HCEC 1CT (cell line): ENCODE measurements at places on chromosomes 2 and 18.

DNA sequence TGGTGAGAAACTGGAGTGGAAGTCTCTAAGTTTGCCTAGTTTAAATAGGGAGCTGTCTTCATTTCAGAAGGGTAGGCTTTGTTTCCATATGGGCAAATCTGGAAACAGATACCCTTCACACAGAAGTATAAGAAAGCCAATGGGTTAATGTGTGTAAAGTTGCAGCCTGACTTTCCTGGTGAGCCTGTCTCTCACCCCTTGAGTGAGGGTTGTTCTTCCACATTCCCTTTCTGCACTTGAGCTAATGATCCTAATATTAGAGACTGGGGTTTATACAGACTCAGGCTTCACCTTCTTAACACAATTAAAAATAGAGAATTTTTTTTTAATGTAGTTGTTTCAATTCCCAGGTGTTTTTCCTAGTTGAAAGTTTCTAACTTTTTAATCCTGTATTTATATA lies 108.6 kb upstream of the EML6 start:
- no peak for DNase-seq

DNA sequence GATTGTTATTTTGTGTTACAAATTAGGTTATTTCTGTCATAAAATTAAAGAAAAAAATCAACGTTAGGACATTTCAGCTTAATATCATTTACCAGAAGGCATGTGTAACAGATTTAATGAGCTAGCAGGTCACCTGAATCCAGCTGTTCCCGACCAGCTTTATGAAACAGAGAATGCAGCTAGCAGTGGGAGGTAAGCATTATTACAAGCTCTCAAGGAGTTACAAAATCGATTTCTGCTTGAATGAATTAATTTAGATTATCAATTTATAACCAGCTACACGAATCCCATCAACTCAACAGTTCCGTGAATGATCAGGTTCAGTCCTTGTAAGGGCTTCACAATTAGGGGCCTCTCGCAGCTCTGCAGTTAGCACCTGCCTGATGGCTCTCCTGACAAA lies 211.9 kb downstream of the PTGR3 start:
- DNase-seq = no peak

GRCh38 chr18:9020221-9020620 lies 82.3 kb upstream of the NDUFV2 start:
- DNase-seq = no peak

- DNase-seq = no peak
Observed at GRCh38 chr2:57693965-57694364, 352.6 kb upstream of the VRK2 start.

DNA sequence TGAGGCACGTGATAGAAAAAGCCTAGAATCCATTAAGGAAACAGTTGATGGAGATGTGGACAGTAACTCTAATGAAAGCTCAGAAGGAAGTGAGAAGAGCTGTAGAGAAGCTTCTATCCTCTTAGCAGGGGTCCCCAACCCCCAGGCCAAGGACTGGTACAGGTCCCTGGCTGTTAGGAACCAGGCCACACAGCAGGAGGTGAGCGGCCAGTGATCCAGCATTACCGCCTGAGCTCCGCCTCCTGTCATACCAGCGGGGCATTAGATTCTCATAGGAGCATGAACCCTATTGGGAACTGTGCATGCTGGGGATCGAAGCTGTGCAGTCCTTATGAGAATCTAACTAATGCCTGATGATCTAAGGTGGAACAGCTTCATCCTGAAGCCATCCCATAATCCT lies 8.7 kb upstream of the IMP4 start:
- no peak for DNase-seq

GRCh38 chr2:86028766-86029381 lies 76.8 kb downstream of the POLR1A start:
- DNase-seq = no peak

DNA sequence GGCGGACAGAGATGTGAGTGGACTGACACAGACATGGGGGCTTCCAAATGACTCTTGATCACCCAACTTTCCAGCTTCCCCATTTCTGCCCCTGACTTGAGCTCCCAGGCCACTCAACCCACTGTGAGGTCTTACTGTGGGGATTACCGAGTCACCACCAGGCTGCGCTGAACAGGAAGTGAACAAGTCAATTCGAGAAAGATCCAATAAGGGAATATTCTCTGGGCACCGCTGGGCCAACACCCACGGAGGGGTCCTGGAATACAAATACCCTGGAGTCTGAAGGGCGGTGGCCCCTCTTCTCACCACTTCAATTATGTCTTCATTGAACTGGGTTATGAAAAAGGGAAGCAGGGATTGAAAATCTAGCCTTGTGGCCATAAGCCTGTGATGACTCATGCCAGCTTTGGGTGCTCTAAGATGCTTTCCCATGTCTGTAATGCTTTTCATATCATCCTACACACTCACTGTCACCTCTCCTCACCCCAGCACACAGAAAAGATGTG lies 37.7 kb downstream of the BCL11A start:
- DNase-seq = no peak

DNA sequence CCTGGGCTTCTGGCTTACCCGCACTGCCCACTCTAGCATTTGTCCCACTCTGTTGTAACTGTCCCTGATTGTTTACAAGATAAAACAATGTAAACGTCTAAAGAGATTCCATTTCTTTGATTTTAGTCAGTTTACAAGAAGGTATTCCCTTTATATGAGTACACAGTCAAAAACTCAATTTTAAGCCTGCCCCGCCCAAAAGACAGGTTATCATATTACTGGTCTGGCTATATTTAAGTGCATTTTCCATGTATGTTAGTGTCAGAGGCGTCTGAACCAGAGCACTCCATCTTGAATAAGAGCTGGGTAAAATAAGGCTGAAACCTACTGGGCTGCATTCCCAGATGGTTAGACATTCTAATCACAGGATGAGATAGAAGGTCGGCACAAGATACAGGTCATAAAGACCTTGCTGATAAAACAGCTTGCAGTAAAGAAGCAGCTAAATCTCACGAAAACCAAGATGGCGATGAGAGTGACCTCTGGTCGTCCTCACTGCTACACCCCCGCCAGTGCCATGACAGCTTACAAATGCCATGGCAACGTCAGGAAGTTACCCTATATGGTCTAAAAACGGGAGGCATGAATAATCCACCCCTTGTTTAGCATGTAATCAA lies 15.0 kb downstream of the GPR45 start:
- DNase-seq = no peak

DNA sequence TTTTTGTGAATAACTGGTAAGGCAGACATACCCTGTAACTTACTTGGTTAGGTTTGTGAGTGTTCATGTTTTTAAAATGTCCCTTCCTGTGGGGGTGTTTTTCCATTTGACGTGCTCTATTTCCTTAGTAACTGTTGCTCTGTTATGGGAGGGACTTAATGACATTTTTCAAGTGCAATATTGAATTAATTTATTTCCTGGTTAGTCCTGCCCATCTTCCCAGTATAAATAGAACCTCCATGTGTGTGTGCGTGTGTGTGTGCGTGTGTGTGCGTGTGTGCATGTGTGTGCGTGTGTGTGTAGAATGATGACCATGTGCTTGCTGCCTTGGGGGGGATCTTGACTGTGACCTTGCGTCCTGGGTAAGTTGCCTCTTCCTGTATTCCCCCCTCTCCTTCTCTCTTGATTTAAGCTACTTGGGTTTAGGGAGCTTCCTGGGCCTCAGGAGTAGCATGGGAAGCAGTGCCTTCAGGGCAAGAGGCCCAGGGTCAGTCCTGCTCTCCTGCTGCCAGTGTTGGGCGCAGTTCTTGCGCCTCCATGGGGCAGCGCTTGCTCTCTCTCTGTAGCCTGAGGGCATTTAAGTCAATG lies 163.9 kb downstream of the LDLRAD4 start:
- no peak for DNase-seq

DNA sequence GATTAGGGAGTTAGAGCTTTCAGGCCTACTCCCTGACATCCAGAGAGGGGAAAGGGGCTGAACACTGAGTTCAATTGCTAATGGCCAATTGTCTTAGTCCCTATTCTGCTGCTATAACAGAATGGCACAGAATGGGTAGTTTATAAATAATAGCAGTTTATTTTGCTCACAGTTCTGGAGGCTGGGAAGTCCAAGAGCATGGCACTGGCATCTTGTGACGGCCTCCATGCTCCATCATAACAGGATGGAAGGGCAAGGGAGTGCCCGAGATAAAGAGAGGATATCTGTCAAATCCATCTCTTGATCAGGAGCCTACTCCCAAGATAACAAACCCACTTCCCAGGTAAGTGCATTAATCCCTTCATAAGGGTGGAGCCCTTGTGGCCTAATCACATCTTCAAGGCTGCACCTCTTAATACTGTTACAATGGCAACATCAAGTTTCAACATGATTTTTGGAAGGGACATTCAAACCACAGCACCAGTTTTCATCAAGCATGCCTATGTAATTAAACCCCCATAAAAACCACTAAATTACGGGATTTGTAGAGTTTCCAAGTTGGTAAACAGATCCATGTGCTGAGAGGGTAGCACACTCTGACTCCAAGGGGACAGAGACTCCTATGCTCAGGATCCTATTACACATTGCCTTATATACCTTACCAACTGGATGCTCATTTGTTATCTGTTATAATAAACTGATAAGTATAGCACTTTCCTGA lies 44.6 kb downstream of the BAZ2B start:
- no peak for DNase-seq

DNA sequence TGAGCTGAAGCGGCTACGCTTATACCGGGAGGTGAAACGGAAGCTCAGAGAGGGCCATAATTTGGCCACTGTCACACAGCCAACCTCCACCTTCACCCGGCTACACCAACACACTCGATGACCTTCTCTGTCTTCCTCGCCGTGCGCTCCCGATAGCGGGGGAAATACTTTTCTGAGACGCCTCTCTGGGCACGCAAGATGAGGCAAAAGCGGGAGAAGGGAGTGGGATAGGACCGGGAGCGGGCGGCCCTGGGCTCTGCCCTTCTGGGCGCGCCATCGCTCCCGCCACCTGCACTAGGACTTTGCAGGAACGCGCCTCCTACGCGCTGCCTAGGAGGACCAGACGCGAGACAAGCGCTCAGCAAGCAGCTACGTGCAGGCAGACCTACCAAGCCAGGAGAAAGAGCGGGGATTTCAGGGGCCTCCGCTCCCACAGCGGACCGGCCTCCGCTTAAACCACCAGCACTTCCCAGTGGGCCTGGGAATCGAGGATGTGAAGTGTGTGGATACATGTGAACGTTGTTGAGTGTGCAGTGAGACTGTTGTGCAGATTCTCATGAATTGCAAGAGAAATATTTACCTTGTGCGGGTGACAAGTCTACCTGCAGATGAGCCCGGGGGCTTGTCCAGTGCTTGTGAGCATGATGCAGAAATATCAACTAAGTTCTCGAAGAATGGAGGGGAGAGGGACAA lies 11.4 kb downstream of the SIX3 start:
- DNase-seq = no peak

DNA sequence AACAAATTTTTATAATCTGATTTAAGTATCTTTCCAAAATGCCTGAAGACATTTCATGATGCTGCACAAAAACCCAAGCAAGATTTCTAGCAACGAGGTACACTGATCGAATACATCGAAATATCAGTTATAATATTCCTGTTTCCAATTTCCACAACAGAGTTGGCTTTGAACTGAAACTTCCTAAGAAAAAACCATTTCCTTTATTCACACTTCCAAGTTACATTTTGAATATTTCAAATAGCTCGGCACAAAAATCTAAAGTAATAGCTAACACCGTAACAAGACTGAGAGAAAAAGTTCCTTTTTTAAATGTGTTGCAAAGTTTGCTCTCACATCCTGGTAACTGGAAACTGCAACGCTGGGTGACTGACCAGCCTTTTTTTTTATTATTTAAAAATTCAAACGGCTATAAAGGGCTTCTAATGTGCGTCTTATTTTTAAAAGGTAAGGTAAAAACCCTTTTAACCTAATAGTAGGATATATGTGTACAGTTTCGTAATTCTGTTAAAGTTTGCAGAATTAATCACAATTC lies 1.7 kb downstream of the HNRNPLL start:
- DNase-seq = peak; percentile 24

DNA sequence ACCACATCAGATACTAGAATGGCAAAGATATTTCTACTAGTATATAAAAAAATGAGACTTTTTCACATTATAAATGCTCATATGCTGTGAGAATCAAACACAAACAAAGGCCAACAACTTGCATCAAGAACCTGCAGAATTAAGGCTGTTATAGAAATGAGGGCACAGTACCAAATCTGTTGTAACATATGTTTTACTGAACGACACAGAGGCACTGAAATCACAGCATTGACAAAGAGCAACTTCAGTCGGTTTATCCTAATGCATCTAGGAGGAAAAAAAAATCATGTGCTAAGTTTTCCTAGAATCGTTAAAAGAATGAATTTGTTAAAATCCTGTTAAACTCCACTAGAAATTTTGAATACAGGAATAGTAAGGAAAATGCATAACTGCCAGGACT lies 617.4 kb upstream of the NETO1 start:
- no peak for DNase-seq

DNA sequence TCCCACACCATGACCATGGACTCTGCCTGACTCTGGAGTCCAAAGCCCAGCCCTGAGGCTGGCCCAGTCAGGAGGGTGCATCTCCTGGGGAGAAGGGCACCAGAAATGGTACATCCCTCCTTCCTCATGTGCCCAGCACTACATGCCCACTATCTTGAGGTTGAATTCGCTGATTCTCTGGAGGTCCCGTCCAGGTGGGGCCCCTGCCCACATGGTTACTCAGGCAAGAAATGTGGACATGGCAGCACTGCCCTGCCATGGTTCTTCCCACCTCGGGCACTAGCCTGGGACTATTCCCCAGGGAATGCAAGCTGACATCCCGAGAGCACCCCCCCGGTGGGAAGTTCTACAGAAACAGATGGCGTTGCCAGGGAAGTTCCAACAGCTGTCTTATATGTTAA lies 15.3 kb upstream of the HES6 start:
- DNase-seq = no peak

GRCh38 chr2:144190908-144191605 lies 328.9 kb downstream of the ZEB2 start:
- DNase-seq = no peak

DNA sequence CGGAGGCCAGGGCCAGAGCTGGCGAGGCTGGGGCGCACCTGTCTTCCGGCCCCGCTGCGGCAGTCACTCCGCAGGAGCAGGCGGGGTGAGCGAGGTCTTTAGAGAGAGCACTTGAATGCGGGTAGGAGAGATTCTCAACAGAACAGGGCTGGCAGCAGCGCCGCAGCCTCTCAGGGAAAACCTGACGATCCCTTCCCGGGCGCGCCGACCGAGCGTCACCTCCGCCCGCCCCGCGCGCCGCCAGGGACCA lies 526 bp downstream of the PRKRA start:
- no peak for DNase-seq

- DNase-seq = no peak
Observed at GRCh38 chr2:145287736-145288135, 767.8 kb upstream of the ZEB2 start.

- peak; percentile 90 for DNase-seq
Observed at GRCh38 chr2:217899231-217900009, 103.4 kb downstream of the TNS1 start.

- DNase-seq = no peak
Observed at GRCh38 chr2:3597567-3597966, 2.7 kb downstream of the COLEC11 start.
